Bone marrow (tissue), 2 donors: ENCODE measurements at places on chromosomes 4 and X.

GRCh38 chr4:79267671-79268070 is 58.2 kb downstream of the NAA11 start:
- no peak for DNase-seq

DNA sequence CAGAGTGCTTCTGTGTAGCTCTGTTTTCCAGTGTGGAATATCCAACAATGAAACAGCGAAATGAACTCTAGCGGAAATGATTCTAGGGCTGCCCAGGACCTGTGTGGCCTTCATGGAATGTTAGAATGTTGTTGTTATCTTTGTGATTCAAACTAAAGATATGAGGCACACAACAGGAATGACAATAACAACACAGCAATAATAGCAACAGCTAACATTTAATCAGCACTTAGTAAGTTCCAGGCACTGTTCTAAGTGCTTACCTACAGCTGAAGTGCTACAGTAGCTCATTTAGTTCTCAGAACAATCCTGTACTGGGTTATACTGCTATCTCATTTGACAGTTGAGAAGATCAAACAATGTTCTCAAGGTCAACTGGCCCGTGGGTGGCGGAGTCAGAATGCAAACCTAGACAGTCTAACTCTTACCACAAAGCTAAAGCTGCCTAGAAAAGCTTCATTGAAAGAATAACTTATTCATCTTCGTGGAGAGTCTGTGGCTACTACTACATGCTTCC is 63.7 kb downstream of the MAML3 start:
- no peak for DNase-seq

GRCh38 chr4:152500800-152501434 is 35.0 kb downstream of the FBXW7 start:
- no peak for DNase-seq

DNA sequence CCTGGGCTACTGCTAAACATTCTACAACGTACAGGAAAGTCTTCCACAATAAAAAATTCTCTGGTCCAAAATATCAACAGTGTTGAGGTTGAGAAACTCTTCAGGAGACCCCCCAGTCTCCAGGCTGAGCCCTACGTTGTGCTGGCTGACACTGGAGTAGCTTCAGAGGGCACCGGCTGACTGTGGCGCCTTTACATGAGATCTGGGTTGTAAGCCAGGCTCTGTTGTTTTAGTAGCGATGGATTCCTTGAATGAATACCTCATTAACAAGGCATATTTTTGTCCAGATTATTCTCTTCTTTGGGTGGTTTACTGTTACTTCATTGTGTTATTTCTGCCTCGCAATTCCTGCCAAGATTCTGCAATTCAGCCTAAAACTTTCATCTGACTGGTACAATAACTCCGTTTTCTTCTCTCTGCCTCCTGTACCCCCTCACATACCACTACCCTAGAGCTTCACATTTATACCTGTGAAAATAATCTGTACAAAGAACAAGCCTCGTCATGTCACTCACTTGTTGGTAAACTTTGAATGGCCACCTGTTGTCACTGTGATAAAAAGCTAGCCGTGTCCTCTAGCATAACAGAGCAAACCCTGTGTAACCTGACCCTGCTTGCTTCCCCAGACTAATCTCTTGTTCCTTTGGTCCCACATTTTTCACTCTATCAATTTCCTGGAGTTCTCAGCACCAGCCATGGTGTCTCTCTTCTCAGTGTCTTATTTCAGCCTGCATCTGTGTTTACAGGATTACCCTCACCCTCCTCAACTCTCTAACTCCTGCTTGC is 1476.1 kb upstream of the TENM3 start:
- DNase-seq = no peak

GRCh38 chrX:136468391-136469103 is 19.2 kb upstream of the BRS3 start:
- DNase-seq = no peak

GRCh38 chr4:74583757-74584156 is 138.8 kb downstream of the AREG start:
- DNase-seq = no peak

DNA sequence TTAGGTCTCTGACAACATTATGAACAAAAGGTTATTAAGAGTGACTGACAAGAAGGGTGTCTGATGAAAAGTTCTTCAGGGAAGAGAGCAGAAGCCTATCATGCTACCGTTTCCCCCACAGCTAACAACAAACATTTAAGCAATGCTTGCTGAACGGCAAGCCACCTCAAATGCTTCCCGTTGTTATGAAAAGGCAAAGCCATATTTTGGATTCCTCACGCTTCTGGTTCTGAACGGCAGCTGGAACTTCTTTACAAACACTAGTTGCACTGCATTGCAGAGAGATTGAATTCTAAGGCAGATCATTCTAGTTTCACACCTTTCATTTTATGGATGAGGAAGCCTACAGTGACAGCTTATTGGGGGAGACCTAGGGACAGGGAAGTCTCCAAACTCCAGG is 48.6 kb upstream of the NAP1L5 start:
- no peak for DNase-seq

DNA sequence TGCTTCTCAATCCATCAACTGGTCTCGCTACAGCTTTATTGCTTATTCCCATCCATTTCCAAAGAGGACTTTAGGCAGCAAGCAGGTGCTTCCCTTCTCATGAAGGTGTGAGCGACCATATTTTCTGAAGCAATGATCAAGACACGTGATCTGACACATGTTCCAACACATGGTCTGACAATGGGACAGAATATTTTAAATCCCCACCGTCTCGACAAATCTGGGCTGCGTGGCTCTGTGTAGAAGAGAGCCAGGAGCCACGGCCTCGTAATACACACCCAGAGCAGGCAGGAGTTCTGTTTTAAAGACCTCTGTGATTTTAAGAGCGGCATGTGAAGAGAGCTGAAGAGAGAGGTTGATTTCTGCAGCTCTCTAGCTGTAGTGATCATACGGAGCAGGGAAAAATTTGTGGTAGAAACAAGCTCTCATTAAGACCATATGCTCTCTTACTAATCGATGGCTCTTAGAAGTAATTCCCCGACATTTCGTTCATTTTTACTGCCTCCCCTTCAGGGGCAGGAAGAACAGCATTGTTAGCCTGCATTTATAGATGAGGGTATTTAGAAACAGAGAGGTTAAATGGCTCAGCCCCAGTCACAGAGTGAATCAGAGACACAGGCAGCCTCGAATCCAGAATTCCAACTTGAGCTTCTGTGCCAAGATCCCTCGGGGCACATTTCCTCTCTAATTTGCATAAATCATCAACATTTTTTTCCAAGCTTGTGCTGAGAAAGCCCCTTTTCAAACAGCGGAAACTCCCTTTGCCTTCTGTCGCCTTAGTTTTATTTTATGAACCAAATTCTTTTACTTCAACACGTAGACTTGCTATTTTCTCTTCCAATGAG is 91.0 kb upstream of the BCOR start:
- DNase-seq = no peak

DNA sequence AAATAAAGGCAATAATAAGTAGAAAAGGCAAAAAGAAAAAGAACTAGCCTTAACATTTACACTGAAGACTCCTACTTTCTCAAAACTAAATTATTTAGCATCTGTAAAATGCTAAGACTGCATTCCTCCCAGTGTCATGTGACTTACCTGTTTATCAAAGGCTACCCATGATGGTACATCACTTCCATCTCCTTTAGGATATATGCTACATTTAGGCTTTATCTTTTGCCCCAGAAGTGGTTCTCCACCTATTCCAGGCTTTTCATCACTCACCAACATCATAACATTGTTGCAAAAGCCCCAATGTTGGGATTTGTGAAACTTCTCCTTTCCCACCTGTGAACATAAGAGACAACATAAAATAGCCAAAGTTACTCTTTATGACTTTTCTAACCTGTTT is 31.1 kb downstream of the EFHC2 start:
- no peak for DNase-seq

DNA sequence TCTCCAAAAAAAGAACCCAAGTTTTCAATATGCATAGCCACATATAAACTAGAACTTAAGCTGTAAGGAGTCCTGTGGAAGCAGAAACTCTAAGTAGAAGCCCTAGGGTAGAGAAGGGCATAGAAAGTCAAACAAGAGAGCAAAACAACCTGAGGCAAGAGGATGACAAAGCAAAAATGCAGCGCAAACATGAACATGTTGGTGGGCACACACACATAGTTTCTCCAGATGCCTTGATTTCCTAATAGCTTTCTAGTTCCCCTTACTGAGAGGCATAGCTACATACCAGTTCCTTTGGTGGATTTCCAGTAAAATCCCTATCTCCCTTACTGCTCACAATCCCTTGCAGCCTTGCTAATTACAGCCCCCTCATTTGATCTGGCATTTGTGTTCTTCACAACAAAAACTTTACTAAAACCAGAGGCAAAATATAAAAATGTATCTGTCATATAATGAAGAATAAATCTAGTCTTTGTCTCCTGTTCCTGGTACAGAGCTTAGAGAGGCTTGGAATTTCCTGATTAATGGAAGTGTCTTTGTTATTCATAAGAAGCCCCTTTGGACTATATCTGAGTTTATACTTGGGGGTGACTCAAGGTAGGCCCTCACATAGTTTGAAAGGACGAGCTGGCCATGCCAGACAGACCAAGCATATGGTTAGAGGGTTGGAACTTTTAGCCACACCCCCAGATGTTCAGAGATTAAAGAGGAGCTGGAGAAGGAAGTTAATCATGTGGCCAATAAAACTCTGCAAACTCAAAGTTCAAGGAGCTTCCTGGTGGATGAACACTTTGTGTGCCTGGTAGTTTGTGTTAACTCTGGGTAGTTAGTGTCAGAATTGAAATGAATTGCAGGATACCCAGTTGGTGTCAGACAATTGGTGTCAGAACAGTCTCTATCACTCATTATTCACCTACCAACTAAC is 52.7 kb upstream of the ZCCHC13 start:
- no peak for DNase-seq

DNA sequence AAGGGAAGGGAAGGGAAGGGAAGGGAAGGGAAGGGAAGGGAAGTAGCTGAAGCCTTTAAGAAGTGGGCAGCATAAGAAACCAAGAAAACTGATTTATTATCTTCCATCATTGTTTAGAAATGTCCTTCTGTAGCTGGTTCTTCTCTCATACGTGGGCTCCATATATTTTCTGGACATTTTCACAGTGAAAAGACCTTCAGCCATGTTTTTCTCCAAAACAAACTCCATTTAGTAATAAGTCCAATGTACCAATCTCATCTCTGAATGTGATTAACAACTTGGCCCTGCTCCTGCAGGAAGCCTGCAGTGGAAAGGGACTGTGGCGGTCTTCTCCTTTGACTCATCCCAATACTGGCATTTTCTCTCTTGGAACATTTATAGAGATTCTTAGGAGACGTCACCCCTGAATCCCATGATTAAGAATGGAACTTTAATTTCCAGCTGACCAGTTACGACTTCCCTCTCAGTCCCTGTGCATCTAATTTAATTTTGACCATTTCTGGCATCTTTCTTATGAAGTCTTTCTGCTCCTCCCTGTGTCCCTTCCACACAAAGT is 96.6 kb upstream of the GUCY1A1 start:
- DNase-seq = no peak

- DNase-seq = no peak
These were observed 77.3 kb upstream of the IGSF1 start for GRCh38 chrX:131366407-131366806.

GRCh38 chr4:849478-850175 is 23.7 kb upstream of the CPLX1 start:
- DNase-seq = no peak

- no peak for DNase-seq
These were observed 216.9 kb downstream of the PTTG2 start for GRCh38 chr4:38177035-38177546.

DNA sequence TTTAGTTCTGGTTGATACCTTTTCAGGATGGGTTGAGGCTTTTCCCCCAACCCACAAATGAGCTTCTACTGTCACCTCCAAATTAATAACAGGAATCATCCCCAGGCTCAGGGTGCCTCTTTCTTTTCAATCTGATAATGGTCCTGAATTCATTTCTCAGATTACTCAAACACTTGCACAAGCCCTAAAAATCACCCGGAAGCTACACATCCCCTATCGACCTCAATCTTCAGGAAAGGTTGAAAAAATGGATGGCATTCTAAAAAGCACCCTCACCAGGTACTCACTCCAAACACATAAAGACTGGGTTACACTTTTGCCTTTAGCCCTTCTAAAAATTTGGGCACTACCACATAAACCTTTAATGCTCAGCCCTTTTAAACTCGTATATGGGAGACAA is 79.9 kb downstream of the COQ2 start:
- no peak for DNase-seq

DNA sequence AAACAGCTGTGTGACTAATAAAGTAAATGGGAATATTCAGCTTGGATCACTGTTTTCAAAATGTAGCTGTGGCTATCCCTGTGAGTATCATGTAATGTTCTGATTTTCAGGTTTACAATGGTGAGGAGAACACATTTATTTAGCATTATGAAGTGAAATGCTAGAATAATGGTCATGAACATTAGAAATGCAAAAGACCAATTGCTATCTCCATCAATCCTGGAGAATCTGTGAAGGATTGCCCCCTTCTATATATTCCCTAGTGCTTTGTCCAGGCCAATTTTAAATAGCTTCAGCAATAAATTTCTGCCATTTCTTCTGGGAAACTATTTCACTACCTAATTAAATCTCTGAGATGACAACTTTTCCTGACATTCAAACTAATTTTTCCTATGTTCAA is 1399.1 kb downstream of the PCDH19 start:
- no peak for DNase-seq

- no peak for DNase-seq
These were observed 13.2 kb downstream of the PSAPL1 start for GRCh38 chr4:7421356-7422150.

DNA sequence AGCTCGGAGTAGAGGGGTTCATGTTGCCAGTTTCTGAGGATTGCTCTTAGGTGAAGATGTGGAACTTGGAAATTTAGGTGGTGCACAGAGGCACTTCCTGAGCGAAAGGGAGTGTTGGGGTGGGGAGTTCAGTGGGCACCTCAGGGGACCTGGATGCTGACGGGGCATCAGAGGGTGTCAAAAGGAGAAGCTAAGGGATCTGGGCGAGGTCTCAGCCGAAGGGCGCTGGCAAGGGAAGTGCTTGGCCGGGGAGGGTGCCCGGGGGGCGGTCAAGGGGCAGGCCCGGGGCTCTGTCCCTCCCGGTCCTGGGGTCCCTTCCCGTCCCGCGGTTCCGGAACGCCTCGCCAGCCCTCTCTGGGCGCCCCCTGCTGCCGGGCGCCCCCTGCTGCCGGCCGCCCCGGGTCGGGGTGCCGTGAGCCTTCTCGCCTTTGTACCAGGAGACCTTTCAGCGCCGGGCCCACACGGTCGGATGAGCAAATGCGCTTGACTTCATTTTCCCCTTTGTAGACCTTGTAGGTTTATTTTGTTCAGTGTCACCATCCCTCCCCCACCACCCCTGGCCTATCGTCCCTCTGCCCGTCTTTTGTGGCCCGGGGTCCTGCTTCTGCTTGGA is 3.0 kb upstream of the PHOX2B start:
- no peak for DNase-seq
